Naive thymus-derived CD8-positive, alpha-beta T cell (primary cell): ENCODE measurements at places on chromosomes 1 and 21.

- no peak for DNase-seq
These were observed 48.5 kb downstream of the SCCPDH start for GRCh38 chr1:246772686-246773085.

GRCh38 chr21:42652527-42653230 lies 742 bp upstream of the PDE9A start:
- DNase-seq: no peak

- peak; percentile 68 for DNase-seq
These were observed 41.0 kb downstream of the MYOM3 start for GRCh38 chr1:24070821-24071393.

DNA sequence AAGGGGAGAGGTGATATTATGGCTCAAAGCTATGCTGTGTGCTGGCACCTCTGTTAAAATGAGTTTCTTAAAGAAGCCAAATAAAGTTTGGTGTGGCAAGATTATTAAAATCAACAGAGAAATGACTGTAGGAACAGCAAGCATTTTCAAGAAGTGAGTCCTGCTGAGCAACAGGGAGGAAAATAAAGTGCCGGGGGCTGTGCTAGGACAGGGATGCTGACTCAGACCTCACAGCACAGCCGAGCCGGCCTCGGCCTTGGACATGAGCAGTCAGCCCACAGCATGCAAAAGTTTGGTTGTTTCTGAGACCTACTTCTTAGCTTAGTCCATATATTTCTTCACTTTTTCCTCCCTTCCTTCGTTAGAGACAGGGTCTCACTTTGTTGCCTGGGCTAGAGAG lies 19.2 kb downstream of the CNIH3 start:
- DNase-seq: no peak

GRCh38 chr1:17675744-17676143 lies 79.4 kb upstream of the ACTL8 start:
- DNase-seq: no peak

- DNase-seq: no peak
These were observed 930 bp downstream of the ARHGEF10L start for GRCh38 chr1:17540255-17541001.
